Fibroblast of the conjunctiva (primary cell): ENCODE measurements at places on chromosomes 16 and 17.

GRCh38 chr17:36578671-36579070 is 13.0 kb upstream of the DHRS11 start:
- DNase-seq, result no peak

DNA sequence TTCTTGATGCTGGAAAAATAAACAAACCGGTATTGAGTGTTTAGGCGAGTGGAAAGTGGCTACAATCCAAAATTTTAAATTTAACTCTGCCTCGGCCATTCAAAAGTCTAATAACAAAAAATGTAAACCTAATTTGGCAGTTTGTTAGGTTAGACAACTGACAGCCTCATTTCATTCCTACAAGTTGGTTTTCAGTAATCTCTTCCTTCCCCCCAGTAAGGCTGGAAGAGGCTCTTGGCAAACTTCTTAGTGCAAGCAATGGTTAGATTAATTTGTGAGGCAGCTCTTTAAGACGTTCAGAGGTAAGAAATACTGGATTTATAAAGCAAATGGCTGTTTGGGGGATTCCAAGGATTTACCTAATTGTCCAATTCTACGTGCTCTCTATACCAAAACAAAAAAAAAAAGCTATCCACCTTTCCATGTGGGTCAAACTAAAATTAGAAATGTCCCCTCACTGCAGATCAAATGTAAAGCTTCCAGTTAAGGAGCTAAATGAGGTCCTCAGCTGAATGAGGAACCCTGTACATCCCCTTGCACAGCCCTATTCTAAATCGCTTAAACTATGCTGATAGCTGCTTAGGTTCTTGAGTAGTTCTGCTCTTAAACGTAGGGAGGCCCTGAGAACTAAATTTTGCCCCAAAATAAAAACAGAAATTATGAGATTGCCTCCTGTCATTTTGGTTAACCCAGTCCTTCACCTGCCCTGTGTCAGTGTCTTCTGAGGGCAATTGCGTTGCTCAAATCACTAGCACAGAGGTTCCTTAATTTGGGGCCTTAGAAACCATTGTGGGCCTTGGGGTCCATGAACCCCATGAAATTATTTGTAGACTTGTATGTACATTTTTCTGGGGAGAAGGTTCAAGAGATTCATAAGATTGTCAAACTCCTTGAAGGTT is 2.9 kb downstream of the HEXIM1 start:
- DNase-seq, result no peak

- DNase-seq, result no peak
Measured at GRCh38 chr16:6482696-6483468, 849.8 kb upstream of the RBFOX1 start.

DNA sequence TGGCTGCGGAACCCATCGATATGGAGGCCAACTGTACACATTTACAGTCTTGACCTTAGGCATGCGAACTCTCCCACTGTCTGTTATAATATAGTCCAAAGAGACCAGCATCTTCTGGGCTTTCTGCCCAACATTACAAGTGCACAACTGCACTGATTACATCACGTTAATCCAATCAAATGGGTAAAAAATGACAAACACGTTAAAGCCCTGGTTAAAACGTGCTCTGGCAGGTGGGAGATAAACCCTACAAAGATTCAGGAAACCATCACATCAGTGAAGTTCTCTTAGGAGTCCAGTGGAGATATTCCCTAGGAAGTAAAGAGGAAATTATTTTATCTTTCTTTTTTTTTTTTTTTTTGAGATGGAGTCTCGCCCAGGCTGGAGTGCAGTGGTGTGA is 23.7 kb upstream of the XYLT2 start:
- no peak for DNase-seq

DNA sequence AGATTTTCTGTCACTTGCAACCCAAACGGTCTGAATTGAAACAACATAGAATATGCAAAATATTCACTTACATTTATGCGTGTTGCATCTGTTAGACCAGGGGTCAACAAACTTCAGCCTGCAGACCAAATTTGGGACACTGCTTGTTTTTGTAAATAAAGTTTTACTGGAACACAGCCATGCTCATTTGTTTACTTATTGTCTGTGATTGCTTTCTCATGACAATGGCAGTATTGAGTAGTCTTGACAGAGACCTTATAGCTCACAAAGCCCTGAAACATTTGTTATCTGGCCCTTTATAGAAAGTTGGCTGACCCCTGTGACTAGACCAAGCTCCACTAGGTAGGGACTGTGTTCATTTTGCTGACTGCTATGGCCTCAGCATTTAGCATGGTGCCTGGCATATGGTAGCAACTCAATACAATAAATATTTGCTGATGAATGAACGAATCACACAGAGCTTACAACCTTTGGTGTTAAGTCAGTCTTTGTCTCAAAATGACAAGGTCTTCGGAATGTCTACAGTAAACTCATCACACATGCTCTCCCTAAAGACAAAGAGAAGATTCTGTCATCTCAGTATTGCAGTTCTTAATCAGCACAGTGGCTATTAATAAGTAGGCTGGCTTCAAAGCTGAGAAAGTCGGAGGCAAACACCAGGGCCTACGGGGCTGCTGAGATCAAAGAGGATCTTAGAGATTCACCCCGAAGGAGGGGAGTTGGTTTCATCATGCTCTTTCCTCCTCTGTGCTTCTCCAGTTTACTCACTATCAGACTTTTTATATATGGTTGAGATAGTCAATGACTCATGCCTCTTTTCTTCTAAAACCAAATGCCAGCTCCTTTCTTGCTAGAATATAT is 95.2 kb upstream of the AXIN2 start:
- no peak for DNase-seq

- DNase-seq, result no peak
Measured at GRCh38 chr16:1713933-1714332, 7.9 kb downstream of the MAPK8IP3 start.

- DNase-seq, result no peak
Measured at GRCh38 chr17:67246653-67247415, 1.8 kb upstream of the HELZ start.

DNA sequence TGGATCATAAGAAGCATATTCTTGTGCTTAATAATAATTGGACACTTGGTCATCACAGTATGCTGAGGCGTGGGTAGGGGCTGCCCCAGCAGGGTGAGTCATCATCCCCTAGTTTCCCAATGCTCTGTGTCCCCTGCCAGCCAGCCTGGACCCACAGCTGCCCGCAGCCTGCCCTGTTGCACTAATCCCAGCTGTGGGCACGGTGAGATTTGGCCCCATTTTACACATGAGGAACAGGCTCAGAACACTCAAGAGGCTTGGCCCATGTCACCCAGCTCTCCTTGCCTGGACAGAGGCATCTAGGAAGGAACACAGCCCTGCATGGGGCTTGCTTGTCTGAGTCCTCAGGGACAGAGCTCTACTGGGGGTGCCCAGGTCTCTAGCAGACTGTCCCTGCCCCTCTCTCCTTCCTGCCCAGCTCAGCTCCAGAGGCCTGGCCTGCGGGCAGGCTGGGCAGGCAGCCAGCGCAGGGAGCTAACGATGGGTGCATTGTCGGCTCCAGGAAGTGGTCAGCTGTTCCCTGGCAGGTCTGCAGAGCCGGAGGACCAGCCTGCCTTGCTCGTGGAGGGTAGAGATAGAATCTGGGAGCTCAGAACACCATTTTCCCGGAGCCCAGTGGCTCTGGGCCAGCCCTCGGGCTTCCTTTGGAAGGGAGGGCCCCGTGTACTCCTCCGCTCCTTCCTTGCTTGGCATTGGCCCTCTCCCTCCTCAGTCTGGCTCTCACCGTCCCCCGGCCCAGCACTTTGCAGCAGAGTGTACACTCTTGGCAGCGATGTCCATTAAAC is 189.4 kb downstream of the RAB11FIP4 start:
- DNase-seq, result peak; percentile 60

- no peak for DNase-seq
Measured at GRCh38 chr16:2663553-2664546, 18.5 kb upstream of the KCTD5 start.

DNA sequence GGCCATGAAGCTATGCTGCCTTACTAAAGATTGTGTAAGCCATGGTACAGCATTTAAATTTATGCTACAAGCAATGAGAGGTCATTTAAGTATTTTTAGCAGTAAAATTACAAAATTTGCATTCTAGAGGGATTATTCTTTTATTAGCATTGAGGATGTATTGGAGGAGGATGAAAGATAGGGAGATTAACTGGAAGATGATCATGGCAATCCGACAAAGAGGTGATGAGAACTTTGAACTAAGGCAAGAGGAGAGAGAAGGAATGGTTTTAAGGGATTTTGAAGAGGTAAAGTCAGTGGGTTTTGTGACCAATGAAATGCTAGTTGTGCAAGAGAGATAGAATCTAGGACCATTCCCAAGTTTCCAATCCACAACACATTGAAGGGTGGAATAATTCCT is 129.9 kb downstream of the SNX11 start:
- no peak for DNase-seq

DNA sequence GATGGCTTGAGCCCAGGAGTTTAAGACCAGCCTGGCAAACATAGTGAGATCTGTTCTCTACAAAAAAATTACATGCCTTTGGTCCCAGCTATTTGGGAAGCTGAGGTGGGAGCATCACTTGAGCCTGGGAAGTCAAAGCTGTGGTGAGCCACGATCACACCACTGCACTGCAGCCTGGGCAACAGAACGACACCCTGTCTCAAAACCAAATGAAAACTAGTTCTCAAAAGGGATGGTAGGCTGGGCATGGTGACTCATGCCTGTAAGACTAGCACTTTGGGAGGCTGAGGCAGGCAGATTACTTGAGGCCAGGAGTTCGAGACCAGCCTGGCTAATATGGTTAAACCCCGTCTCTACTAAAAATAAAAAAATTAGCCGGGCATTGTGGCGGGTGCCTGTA is 31.1 kb downstream of the PPM1D start:
- no peak for DNase-seq

GRCh38 chr17:2186937-2187336 is 116.6 kb downstream of the SMG6 start:
- DNase-seq, result no peak

- DNase-seq, result no peak
Measured at GRCh38 chr17:4444782-4445473, 11.2 kb downstream of the SPNS3 start.

GRCh38 chr16:88909431-88910210 is 43.2 kb upstream of the PABPN1L start:
- DNase-seq, result no peak

DNA sequence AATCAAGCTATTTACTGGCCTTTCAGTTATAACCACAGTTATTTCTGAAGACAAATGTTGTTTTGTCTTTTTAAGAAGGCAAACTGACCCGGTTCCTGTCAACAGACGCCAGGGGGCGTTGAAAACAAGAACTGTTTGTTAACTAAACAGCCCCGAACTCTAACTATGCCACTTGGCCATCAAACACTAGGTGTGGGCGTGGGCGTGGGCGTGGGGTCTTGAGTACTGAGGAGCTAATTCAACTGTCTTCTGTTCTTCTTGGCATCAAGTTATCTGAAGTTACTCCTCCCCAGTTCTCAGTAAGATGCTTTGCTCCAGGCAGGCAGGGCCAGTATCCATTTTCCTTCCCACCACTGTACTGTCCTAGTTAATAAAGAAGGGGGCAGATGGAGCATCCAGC is 63.3 kb upstream of the MTMR4 start:
- no peak for DNase-seq

DNA sequence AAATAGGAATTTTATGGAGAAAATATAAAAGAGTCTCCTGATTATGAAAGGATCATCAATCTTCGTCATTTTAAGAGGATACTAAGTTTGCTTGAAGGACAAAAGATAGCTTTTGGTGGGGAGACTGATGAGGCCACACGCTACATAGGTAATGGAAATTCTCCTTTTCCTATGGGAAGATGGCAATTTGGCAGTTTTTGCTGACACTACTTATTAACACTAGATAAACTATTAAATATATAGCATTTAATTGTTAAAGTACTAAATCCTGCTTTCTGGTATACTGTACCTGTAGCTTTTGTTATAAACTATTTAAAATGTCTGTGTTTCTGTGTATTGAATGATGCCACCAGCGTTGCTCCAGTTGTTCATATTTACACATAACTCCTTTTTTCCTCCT is 12.6 kb downstream of the ALDH3A2 start:
- no peak for DNase-seq

GRCh38 chr17:3957735-3958599 is 6.3 kb downstream of the ATP2A3 start:
- no peak for DNase-seq

GRCh38 chr17:80605326-80606066 is 60.9 kb downstream of the RPTOR start:
- DNase-seq, result no peak

- no peak for DNase-seq
Measured at GRCh38 chr16:9441012-9441411, 349.6 kb downstream of the HAPSTR1 start.

DNA sequence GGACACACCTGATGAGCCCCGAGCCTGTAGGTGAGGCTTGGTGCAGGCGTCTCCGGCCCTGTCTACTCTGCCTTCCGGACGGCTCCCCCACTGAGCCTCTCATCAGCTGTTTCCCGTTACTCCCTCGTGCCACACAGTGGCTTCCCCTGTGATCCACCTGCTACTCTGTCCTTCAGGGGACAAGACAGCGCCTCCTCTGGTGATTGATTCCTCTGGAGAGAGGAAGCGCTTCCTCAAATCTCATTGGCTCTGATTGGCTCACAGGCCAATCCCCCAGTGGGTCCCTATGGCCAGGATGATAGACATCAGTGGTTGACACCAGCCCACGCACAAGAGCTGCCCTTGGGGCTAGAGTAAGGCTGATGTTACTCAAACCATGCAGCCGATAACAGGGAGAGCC is 24.0 kb downstream of the RNF213 start:
- DNase-seq, result no peak

DNA sequence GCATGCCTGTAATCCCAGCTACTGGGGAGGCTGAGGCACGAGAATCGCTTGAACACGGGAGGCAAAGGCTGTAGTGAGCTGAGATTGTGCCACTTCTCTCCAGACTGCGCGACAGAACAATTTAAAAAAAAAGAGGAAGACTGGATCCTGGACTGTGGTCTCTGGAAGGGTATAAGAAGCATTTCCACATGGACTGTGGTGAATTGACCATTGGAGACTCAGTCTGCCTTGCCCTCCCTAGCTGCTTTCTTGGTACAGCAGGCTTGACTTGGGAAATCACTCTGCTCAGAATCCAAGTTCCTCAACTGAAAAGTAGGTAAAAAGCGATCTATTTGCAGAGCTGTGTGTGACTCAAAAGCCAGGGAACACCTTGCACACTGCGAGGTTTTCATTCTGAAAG is 1.0 kb upstream of the MGRN1 start:
- DNase-seq, result no peak

GRCh38 chr16:29864205-29864604 is 1.2 kb upstream of the CDIPT start:
- DNase-seq, result no peak

- no peak for DNase-seq
Measured at GRCh38 chr17:42553161-42553818, 567 bp downstream of the HSD17B1 start.

GRCh38 chr16:81926036-81926435 is 85.2 kb downstream of the SDR42E1 start:
- DNase-seq, result no peak

- DNase-seq, result no peak
Measured at GRCh38 chr16:4327386-4328045, 11.6 kb downstream of the GLIS2 start.

GRCh38 chr16:51355195-51355594 is 204.1 kb upstream of the SALL1 start:
- no peak for DNase-seq

GRCh38 chr16:24935336-24935735 is 79.8 kb downstream of the ARHGAP17 start:
- no peak for DNase-seq
